ENCODE measurements at places on chromosomes 6 and 20.

DNA sequence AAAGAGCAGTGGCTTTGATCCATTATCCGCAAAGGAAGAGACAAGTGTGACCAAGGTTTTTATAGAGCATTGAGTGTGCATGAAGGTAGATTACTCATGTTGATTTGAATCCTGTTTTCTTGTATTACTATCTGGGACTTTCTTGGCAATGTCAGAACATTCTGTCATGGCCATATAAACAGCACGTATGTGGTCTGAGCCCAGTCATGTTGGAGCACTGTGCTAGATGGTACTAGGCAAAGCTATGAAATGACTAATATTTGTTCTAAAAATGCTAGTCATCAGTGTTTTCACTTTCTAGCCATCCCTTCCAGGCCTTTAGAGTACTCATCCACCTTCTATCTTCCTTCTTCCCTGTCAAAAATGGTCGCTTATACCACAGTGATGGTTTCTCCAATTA is 278.6 kb upstream of the FLRT3 start:
- no peak for DNase-seq
- H3K36me3 ChIP-seq = no peaks in the 10 kb centered on the region
- no peaks in the 10 kb centered on the region for H3K27me3 ChIP-seq
- H3K4me1 ChIP-seq = peaks cover 6% of the 10 kb centered on the region
- no peak overlapping the region for H3K4me3 ChIP-seq

DNA sequence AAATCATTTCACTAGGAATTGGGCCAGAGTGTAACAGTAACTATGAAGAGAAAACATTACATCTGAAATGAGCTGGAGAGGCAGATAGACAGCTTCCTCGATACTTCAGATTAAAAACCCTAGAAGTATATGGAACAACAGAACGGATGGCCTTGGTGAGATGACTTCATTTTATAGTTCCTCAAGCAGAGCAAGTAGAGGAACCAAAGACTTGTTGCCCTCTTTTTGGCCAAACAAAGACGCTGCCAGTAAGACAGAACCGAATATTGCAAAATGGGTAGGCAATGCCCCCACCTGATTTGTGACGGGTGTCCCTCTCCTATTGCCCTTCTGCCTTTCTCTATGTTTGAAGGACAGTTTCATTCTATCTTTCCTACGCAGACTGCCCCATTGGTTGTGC is 53.5 kb downstream of the AGPAT4 start:
- no peak overlapping the region for H3K27ac ChIP-seq
- H3K36me3 ChIP-seq = no peaks in the 10 kb centered on the region
- no peaks in the 10 kb centered on the region for H3K4me1 ChIP-seq
- H3K27me3 ChIP-seq = no peaks in the 10 kb centered on the region

DNA sequence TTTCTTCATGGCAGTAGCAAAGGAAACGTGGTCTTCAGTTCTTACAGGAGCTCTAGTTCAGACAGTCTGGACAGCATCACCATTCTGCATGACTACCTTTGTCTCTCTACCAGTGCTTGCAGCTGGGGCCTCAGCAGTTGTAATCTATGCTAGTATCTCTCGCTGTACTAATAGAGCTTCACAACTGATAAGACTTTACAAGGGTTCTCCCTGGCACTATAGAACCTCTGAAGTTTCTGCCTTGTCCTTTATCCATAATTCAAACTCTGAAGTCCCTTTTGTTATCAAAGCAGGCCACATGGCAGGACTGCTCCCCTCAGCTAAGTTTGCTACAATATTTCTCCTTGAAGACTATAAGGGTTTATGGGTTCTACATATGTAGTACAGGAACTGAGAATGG is 842.1 kb upstream of the ADGRB3 start:
- H3K4me1 ChIP-seq = no peaks in the 10 kb centered on the region
- no peaks in the 10 kb centered on the region for H3K27me3 ChIP-seq
- H3K36me3 ChIP-seq = no peaks in the 10 kb centered on the region
- DNase-seq = no peak
- H3K27ac ChIP-seq = no peak overlapping the region

DNA sequence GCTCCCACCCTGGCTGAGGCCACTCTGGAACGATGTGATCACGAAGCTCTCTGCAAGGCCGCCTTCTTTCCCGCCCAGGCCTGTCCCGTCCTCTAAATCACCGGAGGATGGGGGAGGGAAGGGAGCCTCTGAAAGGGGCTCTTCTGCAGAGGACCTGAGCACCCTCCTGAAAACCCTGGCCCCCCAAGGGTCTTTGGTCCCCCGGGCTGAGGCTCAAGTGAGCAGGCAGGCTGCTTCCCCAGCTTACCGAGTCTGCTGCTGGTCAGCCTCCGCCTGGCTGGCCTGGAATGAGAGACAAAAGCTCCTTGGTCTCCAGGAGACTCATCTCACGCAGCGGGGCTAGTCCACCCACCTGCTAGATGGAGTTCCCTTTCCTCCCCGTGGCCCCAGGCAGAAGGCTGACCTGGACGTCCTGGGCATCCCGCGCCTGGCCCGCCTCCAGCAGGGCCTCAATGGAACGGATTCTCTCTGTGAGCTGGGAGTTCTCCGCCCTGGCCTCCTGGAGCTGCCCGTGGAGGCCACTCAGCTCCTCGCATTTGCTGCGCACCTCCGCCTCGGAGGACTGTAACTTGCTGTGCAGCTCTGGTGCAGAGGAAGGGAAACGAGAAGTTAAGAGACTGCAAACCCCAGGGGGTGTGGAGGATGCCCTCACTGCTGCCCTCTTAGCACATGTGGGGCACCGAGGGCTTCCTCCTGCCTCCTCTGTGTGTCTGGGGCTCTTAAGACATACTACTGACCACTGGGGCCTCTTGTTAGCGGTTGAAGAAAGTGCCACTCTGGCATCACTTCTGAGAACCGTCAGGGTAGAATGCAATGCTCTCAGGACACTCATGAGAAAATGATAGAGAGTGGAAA is 54.7 kb downstream of the RRBP1 start:
- H3K4me3 ChIP-seq = no peak overlapping the region
- H3K27me3 ChIP-seq = no peaks in the 10 kb centered on the region
- H3K27ac ChIP-seq = peak overlapping the region; percentile 40
- DNase-seq = no peak

DNA sequence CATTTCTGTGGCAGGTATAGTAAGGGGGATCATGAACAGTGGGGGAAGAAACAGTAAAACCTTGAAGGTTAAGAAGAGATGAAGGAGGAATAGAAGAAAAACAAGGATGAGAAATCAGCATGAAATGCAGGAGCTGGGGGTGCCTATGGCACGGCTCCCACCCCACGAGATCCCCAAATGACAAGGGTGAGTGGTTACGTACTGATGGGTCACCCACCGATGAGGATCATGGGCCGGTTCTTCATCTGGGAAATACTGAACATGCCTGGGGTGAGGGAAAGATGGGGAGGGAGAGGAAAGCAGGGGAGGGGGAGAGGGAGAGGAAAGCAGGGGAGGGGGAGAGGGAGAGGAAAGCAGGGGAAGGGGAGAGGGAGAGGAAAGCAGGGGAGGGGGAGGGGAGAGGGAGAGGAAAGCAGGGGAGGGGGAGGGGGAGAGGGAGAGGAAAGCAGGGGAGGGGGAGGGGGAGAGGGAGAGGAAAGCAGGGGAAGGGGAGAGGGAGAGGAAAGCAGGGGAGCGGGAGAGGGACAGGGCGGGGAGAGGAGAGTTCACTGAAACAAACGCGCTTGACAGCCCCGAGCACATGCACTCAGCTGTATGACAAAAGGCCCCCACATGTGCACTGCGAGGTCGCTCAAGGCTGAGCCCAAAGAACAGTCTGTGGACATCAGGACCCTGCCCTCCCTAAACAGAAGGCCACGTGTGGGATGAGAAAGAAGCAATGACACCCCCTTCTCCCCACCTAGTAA is 25.3 kb downstream of the MOCS1 start:
- H3K27ac ChIP-seq = no peak overlapping the region
- no peaks in the 10 kb centered on the region for H3K27me3 ChIP-seq
- H3K4me3 ChIP-seq = no peak overlapping the region
- H3K36me3 ChIP-seq = no peaks in the 10 kb centered on the region
- no peaks in the 10 kb centered on the region for H3K4me1 ChIP-seq
- no peak for DNase-seq

GRCh38 chr6:41697861-41698781 is 37.3 kb downstream of the TFEB start:
- H3K27me3 ChIP-seq = no peaks in the 10 kb centered on the region
- no peaks in the 10 kb centered on the region for H3K4me1 ChIP-seq
- no peak overlapping the region for H3K4me3 ChIP-seq
- H3K27ac ChIP-seq = no peak overlapping the region
- DNase-seq = no peak

- no peak overlapping the region for H3K27ac ChIP-seq
- no peak overlapping the region for H3K4me3 ChIP-seq
- no peaks in the 10 kb centered on the region for H3K4me1 ChIP-seq
- H3K36me3 ChIP-seq = no peaks in the 10 kb centered on the region
Measured at GRCh38 chr20:32650401-32650944, 23.3 kb downstream of the C20orf203 start.

GRCh38 chr6:12886961-12887775 is 170.6 kb downstream of the PHACTR1 start:
- H3K27ac ChIP-seq = no peak overlapping the region
- DNase-seq = peak; percentile 13
- H3K4me1 ChIP-seq = no peaks in the 10 kb centered on the region
- no peaks in the 10 kb centered on the region for H3K27me3 ChIP-seq
- H3K4me3 ChIP-seq = no peak overlapping the region

GRCh38 chr6:154852687-154853086 is 119.5 kb downstream of the SCAF8 start:
- no peaks in the 10 kb centered on the region for H3K36me3 ChIP-seq
- H3K27ac ChIP-seq = no peak overlapping the region
- peaks cover 7% of the 10 kb centered on the region for H3K4me1 ChIP-seq
- no peaks in the 10 kb centered on the region for H3K27me3 ChIP-seq
- H3K4me3 ChIP-seq = no peak overlapping the region

DNA sequence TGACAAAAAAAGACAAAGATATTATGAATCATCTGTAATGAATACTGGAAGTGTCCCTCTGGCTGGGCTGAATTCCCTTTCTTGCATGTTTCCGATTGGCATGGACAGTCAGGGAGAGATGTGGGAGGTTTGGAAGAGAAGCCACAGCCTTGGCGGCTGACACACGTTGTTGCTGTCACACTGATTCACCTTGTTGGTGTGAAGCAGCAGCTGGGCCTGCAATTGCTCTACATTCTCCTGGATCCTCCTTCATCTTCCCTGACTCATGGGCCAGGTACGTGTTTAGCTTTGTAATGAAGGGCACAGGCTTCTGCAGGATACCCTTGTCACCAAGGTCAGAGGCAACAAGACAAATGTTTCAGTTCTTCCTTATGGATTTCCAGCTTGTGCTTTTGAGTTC is 13.4 kb upstream of the SMIM8 start:
- no peaks in the 10 kb centered on the region for H3K36me3 ChIP-seq
- DNase-seq = no peak
- H3K4me3 ChIP-seq = no peak overlapping the region
- no peak overlapping the region for H3K27ac ChIP-seq
- H3K27me3 ChIP-seq = no peaks in the 10 kb centered on the region

DNA sequence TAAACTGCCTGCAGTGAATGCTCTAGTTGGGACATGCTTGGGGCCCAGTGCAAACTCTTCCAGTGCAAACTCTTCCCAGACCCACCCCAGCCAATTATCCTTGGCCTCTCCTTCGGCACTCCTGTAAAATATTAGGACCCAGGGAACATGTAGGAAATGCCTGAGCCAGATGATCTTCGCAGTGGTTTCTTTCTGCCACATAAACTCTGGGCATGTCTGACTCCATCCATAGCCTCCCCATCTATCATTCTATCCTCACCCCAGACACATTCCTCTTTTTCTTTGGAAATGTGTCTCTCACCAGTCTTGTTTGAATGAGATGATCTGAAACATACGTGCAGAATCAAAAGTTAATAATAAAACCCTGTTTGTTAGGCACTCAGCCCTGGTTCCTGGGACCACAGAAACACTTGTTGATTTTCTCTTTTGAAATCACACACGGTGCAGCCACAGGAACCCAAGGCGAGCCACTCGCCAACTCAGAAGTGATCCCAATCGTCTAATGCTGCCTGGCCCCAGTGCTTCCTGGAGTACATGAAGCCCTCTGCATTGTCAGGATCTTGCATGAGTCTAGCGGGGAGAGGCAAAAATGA is 108.9 kb upstream of the CST7 start:
- H3K36me3 ChIP-seq = no peaks in the 10 kb centered on the region
- H3K4me3 ChIP-seq = no peak overlapping the region
- DNase-seq = no peak
- H3K27me3 ChIP-seq = peaks cover 5% of the 10 kb centered on the region

GRCh38 chr6:107061125-107062020 is 33.4 kb downstream of the MTRES1 start:
- DNase-seq = no peak
- no peak overlapping the region for H3K27ac ChIP-seq
- no peak overlapping the region for H3K4me3 ChIP-seq

GRCh38 chr20:8798505-8798904 is 270.4 kb upstream of the PLCB4 start:
- no peak for DNase-seq
- H3K27ac ChIP-seq = no peak overlapping the region
- H3K4me1 ChIP-seq = no peaks in the 10 kb centered on the region
- H3K36me3 ChIP-seq = no peaks in the 10 kb centered on the region
- H3K4me3 ChIP-seq = no peak overlapping the region
- no peaks in the 10 kb centered on the region for H3K27me3 ChIP-seq

DNA sequence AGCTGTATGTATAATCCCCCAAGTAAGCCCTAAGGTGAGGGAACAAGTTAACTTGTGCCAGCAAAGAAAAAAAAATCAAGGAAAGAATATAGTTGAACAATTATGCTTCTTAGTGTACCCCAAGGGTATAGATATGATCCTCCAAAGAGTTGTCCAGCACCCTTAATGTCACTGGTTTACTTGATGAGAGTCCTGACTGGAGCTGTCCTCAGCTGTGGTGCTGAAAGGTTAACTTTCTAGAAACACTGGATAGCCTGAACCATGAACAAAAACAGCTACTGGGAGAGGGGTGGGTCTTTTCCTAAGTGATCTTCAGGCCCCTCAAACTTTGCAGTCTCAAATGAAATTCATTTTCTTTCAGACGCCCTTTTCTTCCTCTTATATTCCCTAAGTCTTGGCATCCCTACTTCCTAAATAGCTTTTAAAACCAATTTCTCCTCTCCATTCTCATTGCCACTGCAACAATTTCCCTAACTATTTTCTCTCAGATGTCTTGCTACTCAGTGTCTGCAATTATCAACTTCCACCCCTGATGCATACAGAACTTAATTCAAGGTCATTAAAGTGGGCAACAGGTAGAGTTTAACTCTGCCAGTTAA is 83.5 kb upstream of the PROKR2 start:
- no peak overlapping the region for H3K4me3 ChIP-seq
- no peaks in the 10 kb centered on the region for H3K4me1 ChIP-seq
- H3K27me3 ChIP-seq = no peaks in the 10 kb centered on the region
- no peak overlapping the region for H3K27ac ChIP-seq
- H3K36me3 ChIP-seq = no peaks in the 10 kb centered on the region

- no peak for DNase-seq
- no peak overlapping the region for H3K4me3 ChIP-seq
- no peaks in the 10 kb centered on the region for H3K27me3 ChIP-seq
- no peaks in the 10 kb centered on the region for H3K36me3 ChIP-seq
- peaks cover 4% of the 10 kb centered on the region for H3K4me1 ChIP-seq
Measured at GRCh38 chr6:151075527-151075926, 164.2 kb upstream of the AKAP12 start.

DNA sequence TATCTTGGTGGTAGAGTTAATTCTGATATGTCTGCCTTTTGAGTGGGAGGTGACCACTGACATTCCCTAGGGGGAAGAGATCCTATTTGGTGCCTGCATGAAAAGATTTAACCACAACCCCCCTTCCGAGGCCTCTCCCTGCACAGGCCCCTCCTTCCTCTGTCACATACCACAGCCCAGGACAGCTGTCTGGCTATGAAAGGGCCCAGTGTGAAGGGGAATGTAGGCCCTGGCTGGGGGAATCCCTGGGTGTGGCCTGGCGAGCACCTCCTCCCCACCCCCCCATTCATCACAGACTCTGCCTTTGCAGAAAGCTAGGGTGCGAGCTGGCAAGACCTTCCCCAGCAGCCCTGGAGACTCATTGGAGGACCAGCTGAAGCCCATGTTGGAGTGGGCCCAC is 27.4 kb upstream of the MAPRE1 start:
- H3K27ac ChIP-seq = no peak overlapping the region
- peak; percentile 58 for DNase-seq
- peaks cover 10% of the 10 kb centered on the region for H3K4me1 ChIP-seq
- no peak overlapping the region for H3K4me3 ChIP-seq

All from hepatocyte (in vitro differentiated cells).